ENCODE measurements at places on chromosomes 16 and 17.

DNA sequence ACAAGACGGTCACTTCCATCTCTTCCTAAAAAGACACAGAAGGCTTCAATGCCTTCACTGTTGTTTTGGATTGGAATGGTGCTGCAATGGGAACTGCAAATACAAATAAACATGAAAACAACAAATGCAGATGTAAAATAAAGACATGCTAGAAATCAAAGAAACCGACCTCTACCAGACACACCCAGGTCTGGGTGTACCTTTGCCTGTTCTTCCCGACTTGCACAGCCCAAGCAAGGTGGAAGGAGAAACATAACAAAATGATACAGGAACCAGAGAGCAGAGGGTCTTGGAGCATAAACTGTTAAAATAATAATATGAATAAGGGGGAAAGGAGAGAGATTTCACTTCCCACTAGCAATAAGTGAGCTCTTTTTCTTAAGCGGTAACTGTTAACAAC, 17.3 kb downstream of the RFFL start:
- DNase-seq = no peak

DNA sequence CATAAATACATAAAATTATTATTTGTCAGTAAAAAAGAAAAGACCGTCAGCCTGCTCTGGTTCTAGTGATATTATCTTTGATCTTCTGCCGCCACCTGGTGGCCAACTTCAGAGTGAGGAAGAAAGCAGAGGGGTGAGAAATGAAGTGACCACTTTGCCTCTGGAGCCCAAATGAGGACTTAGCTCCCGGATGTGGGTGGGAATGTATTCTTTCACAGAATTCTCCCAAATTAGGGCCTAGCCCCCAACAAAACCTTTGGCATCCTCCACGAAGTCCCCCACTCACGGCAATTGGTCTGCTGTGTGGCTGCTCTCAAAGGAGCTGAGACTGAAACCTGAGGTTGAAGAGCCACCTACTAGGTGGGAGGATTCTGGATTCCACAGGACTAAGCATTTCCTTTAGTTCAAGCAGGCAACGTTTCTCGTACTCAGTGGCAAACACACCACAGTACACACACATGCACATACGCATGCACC, 4.9 kb upstream of the ZNF267 start:
- peak; percentile 77 for DNase-seq

- DNase-seq = no peak
These were observed 1.3 kb downstream of the CLEC10A start for GRCh38 chr17:7078711-7079110.

DNA sequence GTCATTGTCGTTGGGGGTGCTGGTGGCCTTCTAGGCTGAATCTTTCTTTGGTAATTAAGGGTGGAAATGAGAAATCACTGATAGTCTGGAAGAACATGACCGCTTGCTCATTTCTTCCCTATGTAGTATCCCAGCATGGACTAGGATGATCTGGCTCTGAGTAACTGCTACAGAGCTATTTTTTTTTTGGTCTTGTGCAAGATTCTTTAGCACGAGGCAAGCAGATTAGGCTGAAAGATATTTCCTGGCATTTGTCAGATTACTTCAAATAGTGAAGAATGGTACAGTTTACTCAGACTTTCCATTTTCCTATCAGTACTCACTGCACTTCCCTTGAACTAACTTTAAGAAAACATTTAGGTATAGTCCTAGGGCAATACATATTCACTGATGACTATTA, 89.0 kb downstream of the SYCE1L start:
- no peak for DNase-seq

GRCh38 chr16:72673118-72673517, 374.8 kb downstream of the ZFHX3 start:
- no peak for DNase-seq

DNA sequence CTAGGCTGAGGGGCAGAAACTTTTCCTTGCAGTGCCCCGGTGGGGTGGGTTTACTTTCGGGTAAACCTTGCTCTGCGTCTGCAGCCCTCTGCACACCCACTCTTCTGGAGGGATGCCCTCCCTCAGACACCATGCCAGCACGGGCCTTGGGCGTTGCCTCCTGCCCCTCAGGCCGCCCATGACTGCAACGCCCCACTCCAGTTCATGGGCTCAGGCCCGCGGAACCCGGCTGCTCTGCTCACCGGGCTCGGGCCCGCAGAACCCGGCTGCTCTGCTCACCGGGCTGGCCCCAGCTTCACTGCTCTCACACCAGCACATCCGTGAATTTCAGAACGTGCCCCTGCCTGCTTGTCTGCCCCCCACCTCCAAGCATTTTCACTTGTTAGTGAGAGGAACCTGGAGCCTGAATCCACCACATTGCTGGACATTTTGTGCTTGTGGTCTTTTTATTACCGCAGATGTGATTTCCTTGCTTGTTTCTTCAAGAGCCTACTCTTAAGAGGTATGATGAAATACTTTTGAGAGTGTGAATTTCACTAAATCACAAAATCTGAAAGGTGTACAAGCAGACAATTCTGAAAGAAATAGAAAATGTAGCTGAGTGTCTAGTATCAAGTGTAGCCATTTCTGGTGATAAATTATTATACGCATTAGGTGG, 130.9 kb downstream of the RPTOR start:
- DNase-seq = no peak

DNA sequence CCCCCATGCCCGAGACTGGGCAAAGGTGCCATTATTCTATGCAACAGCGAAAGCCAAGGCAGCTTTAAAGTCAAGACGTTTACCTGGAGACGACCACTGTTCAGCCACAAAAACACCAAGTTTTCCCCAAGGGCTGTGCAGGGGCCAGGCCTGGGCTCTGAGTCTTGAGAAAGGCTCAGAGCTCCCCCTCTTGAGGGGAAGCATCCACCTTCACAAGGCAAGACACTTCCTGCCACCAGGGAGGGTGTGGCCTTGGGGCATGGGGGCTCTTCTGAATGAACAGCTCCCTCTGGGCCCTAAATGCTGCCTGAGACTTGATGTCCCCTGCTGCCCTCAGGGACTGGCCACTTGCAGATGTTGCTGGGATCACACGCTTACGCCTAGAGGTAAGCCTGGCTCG, 26.5 kb downstream of the PDIA2 start:
- DNase-seq = no peak

GRCh38 chr16:5444189-5444588, 346.6 kb upstream of the EEF2KMT start:
- no peak for DNase-seq

- DNase-seq = no peak
These were observed 2293.6 kb downstream of the TP53TG3F start for GRCh38 chr16:35752773-35753558.

GRCh38 chr17:77354670-77355455, 214.1 kb downstream of the SEC14L1 start:
- no peak for DNase-seq

DNA sequence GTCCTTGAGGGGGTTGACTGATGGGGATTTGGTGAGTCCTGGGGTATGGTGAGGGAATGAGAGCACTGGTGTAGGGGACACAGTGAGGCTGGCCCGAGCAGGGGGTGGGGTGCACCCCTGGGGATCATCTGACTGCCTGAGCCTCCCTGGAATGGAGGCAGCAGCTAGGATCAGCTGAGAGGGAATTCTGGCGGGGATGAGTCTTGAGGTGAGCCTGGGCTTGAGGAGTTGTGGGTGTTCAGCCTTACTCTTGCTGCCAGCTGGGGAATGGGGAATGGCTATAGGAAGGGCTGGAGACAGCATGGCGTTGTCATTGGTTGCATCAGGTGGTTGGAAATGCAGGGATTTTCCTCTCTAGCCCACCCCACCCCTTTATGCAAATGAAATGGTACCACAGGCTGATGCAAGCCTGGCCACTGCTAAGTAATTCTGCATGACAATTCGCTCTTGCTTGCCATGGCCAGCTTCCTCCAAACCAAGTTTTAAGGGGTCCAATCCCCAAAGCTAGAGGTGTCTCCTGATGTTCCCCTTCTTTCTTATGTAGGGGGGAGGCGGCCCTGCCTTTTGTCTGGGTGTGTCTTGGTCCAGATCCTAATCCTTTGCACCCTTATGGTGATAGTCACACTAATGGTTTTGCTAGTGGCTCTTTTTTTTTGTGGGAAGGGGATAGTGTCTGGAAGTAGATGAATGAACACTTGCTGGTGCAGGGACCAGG, 7.5 kb downstream of the NFE2L1 start:
- no peak for DNase-seq

DNA sequence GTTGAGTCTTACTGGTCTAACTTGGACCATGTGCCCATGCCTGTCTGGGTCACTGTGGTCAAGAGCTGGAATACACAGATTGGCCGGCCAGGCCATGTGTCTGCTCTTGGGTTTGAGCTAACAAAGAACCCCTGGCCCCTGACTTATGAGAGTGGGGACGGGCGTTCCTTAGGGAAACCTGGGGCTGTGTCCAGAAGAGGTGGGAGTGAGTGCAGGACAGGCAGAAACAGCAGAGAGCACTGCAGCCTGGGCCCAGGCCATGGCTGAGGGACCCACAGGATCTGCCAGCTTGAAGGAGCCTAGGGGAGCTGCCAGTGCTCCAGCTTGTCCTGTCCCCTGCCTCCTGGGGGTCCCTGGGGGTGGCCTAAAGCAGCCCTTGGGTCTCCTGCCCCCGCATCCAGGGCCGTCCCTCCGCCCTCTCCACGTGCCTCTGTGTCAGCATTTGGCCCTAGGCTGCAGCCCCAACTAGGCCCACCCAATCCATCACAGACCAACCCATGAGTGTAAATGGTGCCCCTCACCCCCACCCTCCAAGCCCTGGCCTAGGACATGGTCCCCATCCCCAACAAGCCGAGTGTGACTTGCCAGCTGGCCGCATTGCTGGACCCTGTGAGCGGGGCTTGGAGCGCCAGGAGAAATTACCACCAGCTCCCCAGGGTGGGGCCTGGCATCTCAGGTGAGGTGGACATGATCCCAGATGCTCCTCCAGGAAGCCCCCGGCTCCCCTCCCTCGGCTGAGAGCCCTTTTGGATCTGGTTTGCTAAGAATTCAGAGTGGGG, 12.5 kb upstream of the DRC7 start:
- DNase-seq = no peak

DNA sequence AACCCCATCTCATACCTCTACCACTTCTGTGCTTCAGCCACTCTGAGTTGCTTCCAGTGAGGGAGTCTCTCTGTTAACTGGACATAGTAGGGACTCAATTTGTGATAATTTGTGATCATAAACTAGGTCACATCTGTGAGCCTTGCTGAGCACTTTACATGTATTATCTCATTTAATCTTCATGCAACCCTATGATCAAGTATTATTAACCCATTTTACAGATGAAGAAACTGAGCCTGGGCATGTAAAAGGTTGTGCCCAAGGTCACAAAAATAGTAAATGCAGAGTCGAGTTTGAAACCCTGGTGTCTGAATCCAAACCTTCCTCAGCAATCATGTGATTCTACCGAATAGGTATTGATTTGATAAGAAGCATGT, 18.6 kb downstream of the PDP2 start:
- no peak for DNase-seq

DNA sequence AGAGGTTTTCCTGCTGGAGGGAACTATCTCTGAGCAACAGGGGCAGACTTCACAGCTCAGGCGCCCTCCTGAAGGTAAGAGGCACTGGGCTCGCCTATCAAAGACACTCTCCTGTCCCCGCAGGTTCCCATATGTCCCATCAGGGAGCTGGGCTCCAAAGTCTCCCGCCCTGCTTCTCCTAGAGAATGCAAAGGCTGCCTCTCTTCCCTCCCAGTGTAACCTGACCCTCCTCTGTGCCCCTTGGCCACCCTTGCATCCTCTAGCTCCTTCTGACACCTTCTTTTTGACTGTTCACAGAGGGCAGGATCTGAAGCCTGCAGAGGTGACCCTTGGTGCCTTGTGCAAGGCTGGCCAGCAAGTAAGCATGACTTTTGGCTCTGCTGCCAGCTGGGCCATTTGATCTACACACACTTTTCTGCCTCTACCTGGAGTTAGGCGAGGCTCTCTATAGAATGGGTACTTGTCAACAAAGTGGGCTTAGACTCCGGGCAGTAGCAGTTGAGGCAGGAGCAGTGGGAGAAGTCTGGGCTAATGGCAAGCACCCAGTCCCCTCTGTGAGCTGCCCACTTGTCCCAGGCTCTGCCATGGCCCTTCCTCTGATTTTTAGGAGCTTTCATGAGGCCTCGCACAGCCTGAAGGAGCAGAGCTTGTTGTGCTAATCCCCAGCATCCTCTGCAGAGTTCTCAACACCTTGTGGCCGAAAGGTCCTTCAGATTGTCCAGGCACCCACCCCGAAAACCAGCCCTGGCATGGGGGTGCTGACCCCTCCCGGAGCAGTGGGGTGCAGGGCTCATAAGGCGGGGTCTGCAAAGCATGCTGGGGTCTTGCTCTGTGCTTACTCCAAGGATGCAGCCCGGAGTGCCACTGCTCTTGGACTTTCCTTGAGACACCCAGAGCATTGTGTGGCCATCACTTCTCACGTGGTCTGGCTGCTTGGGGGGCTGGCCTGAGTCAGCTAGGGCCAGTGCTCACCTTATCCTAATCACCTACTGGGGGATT, 122.9 kb downstream of the METRNL start:
- no peak for DNase-seq

GRCh38 chr17:15194859-15195277, 70.3 kb downstream of the PMP22 start:
- no peak for DNase-seq

GRCh38 chr17:47704116-47704515, 10.2 kb downstream of the TBKBP1 start:
- DNase-seq = no peak

DNA sequence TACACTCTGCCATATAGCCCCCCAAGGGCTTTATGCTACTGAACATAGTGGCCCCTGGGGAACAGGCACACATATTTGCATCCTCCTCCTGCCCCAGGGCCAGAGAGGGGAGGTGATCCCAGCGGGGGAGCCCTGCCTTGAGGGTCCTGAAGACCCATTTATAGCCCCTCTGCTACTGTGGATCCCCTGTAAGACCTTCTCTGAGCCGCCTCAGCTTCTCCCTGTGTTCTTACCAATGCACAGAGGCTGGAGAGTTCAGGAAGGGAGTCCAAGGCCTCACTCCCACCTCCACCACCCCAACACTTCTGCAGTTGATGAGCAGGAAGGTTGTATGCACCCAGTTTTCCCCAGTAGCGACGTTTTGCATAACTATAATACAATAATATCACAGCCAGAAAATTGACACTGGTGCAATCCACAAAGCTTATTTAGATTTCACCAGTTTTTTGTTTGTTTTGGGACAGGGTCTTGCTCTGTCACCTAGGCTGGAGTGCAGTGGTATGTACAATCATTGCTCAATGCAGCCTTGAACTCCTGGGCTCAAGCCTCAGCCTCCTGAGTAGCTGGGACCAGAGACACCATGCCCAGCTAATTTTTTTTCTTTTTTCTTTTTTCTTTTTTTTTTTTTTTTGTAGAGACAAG, 1.3 kb upstream of the FAM83G start:
- DNase-seq = no peak

DNA sequence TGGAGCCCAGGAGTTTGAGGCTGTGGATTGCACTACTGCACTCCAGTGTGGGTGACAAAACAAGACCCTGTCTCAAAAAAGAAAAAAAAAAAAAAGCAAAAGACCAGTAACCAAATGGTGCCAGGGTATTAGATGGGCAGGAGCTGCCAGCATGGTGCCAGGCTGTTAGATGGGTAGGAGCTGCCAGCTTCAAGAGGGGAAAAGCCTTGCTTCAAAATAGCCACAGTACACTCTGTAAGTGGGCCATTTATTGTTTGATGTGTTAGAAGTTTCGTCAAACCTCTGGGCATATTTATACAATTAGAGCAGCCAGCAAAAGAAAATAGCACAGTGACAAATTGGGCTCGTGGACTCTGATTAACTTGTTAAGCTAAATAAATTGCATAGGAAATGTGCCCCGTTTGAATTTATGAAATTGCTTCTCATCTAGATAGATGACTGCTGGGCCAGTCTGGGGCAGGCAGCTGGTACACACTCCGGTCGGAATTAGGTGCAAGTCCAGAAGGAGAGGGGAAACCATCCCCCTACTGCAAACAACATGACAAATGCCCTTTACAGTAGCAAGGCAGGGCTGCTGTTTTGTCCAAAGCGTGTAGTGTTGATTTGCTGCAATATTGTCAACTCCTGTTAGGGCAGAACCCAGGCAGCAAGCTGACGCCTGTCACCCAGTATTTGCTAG, 126.3 kb upstream of the IRX3 start:
- DNase-seq = no peak

All from left kidney (tissue), 8 donors.